Peyer's patch (tissue), 4 donors: ENCODE measurements at places on chromosomes 4 and X. TPM values are rescaled to one million over a fixed set of nuclear protein-coding genes. Genes with fewer than 3 reads are reported as not detected.

GRCh38 chr4:140156529-140157171 is 2.7 kb upstream of the MAML3 start:
- DNase-seq = no peak

- no peak for DNase-seq
Measured at GRCh38 chr4:78772526-78773091, 3.5 kb upstream of the BMP2K start.

GRCh38 chr4:141130947-141131605 is 2.2 kb downstream of the RNF150 start:
- DNase-seq = no peak

NMU gene
- total RNA-seq = not detected

CXXC4 gene
- total RNA-seq = 3.3 TPM
